ENCODE measurements at places on chromosomes 6 and 20.

DNA sequence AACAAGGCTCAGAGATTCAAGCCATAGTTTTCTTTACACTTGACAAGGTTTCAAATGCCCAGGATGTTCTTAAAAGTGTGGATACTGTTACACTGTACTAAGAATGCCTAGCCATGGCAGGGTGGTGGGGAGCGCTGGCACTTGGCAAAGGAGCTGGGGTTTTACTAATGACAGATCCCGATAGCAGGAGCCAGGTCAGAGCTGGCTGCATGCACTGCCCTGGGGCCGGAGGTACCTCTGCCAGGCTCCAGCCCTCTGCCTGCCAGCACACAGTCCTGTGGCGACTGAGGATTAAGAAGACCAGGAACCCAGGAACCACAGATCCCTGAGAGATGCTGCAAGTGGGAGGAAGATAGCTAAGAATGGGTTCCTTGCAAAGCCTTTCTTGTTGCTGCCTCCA is 260.3 kb downstream of the ALDH8A1 start:
- no peak for DNase-seq

GRCh38 chr6:53347250-53347920 is 1.4 kb downstream of the ELOVL5 start:
- peak; percentile 39 for DNase-seq

- DNase-seq, result no peak
These were observed 314.5 kb downstream of the COL12A1 start for GRCh38 chr6:74891349-74891831.

GRCh38 chr20:55375920-55376319 is 629.4 kb downstream of the CBLN4 start:
- DNase-seq, result no peak

DNA sequence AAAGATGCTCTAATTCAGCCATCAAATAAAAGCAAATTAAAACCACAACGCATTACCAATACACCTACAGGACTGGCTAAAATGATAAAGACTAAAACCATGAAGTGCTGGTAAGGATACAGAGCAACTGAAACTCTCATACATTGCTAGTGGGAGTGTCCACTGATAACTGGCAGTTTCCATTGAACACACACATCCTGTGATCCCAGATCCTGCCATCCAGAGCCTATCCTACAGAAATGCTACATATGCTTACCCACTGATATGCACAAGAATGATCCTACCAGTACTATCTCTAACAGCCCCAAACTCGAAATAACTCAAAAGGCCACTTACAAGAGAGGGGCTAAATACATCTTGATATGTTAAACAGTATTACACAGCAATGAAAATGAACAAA is 81.0 kb downstream of the FYN start:
- DNase-seq, result no peak

DNA sequence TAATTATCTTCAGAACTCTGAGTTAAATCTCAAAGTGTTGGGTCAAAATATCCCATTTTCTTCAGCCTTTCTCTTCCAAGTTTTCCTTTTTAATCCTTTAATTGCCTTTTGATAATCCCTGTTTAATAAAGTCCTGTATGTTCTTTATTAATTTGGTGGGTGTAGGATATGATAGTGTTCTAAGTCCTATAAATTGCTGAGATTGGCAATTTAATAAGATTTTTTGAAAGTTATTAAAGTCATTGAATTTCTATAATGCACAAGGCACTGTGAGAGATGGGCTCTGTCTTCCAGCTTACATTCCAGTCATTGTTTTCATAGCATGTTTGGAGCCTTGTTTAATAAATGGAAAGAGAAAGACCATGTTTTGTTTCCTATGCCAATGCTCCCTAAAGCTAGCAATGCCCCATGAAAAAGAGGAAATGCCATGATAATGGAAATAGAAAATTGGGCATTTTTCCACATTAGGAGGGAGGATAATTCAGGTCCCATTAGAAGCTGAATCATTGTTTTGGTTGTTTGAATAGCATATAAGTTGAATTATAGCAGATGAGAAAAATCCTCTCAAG is 404.8 kb downstream of the CD109 start:
- DNase-seq, result no peak

- DNase-seq, result peak; percentile 58
These were observed 242.6 kb downstream of the ARID1B start for GRCh38 chr6:157019733-157020132.

DNA sequence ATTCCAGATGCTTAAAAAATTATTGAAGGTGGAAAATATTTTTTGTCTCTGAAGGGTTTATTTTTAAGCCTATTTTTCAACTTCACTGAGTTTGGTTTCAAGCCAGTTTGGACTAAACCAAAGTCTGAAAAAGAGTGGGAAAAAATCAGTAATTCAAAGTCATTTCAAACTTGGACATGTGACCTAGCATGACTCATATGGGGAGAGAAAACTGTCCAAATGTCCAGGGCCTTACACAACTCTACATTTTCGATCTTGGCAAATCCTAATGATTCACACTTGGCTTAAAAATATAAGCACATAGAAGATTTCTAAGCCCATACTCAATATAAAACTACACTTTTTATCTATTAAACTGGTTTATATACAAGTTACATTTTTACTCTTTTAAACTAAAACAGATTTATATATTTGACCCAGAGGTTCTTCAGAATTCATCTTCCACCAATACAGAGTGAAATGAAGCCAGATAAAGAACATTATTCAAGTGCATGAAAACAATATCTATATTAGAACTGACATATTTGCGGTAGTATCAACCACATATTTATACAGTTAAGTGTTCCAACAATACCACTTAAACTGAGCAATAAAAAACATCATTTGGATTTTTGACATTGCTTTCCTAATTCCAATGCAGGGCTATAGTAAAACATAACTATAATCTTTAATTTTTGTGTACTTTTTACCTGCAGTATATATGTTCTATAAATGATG is 110.3 kb upstream of the TCF21 start:
- no peak for DNase-seq

DNA sequence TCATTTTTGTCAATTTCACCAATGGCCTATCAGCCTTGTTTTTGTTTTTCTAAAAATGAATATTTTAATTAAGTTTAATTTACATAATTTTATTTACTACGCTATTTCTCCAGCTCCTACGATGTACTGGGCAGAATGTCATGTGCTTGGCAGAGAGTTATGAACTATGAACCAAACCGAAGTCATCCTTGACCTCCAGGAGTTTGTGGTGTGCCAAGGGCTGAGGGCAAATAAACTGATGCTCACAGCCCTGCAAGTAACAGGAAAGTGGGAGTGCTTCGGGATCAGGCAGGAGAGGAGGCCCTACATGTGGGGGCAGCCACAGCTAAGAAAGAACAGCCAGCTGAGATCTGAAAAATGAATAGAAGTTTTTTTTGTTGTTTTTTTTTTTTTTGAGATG is 38.6 kb downstream of the ZNF217 start:
- DNase-seq, result no peak

DNA sequence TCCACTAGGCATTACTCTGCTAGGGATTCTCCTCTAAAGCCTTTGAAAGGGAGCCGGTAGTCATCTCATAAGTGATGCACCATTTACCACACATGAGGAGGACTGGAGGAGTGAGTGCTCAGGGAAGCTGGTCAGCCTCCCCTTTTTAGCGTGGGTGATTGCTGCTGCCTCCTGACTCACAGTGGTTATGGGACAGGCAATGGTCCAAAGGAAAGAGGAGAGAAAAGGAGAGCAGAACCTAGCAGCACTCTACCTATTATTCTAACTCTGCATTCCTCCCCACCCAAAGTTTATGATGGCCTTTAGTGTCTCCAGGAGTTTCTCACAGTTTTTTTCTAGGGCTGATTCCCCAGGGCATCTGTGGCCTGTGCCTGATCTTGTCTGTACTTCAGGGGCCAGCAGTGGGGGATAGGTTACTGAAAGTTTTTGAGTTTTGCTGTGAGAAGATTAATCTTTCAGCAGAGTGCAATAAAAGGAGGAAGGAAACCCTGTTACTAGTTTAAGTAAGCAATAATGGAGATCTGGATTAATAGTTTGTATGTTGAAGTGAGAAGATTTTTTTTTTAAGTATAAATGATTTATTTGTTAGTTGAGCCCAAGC is 36.4 kb upstream of the GCLC start:
- no peak for DNase-seq

DNA sequence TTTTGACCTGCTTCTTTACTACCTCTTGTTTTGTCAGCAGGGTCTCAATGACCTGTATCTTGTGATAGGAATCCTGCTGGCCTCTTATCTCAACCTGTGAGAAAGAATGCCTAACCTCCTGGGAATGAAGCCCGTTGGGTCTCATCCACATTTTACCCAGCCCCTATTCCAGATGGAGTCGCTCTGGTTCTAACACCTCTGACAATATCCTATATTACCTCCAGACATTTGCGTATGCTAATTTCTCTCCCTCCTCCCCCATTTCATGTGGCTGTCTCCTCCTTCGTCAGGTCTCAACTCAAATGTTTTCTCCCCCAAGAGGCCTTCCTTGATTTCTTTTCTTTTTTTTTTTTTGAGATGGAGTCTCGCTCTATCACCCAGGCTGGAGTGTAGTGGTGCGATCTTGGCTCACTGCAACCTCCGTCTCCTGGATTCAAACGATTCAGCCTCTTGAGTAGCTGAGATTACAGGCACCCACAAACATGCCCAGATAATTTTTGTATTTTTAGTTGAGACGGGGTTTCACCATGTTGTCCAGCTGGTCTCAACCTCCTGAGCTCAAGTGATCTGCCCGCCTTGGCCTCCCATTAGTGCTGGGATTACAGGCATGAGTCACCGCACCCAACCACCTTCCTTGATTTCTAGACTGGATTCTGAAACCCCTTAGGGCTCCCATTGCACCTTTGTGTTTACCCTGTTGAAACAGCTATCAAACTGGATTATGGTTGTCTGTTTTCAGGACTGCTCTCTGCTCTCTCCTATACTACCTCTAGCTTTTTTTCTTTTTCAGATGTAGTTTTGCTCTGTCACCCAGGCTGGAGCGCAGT is 49.5 kb upstream of the B4GALT5 start:
- DNase-seq, result no peak

DNA sequence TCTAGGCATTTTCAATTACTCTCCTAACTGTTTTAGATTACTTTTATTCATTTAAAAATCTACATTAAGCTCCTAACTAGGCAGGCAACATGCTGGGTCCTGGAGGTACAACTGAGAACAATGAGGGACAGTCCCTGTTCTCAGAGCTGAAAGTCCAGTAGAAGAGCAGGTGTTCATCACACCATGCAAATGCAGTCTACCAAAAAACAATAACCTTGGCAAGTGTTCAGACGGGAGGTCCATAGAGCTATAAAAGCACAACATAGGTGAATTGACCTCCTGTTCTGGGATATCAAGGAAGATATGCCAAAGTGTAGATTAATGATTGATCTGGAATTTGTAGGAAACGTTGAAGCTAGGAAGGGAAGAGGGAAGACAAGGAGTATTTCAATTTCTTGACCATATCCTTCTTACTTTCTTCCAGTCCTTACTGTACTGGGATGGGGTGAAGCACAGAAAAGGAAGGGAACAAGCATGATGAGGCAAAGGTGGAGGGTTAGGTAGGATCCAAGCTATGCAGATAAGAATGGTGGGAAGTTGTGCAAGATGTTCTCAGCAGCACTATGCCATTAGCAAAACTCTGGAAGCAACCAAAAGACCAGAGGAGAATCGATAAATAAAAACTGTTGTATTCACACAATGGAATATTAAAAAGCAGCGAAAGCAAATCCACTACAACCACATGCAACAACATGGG is 485.7 kb upstream of the JARID2 start:
- DNase-seq, result no peak

GRCh38 chr20:47481330-47482216 is 20.1 kb upstream of the NCOA3 start:
- no peak for DNase-seq

- DNase-seq, result no peak
These were observed 145.6 kb downstream of the GJA10 start for GRCh38 chr6:90039911-90040310.

DNA sequence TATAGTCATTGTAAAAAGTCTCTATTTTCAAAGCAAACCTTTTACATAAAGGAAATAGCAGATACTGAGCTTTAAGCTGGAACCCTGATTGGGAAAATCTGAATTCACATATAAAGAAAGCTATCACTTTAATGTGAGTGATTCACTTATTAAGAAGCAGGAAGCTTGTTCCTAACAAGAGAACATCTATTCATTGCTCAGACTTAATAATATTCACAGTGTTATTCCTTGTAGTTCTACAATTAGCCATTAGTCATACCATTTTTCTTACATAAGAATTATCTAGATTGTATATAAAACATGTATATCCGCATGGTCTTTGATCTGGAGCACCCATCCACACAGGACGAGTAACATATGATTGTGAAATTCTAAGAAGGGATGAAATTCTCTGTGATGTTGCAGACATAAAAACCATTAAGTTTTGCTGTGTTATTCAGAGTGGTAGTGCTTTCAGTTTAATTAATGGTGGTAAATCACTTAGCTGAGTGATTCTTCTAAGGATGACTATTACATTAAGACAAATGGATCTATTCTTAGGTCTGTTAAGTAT is 71.1 kb upstream of the FOXQ1 start:
- DNase-seq, result no peak
